ENCODE measurements at places on chromosomes 7 and 10.

GRCh38 chr7:154743206-154743605 lies 259.7 kb downstream of the PAXIP1 start:
- DNase-seq = no peak

DNA sequence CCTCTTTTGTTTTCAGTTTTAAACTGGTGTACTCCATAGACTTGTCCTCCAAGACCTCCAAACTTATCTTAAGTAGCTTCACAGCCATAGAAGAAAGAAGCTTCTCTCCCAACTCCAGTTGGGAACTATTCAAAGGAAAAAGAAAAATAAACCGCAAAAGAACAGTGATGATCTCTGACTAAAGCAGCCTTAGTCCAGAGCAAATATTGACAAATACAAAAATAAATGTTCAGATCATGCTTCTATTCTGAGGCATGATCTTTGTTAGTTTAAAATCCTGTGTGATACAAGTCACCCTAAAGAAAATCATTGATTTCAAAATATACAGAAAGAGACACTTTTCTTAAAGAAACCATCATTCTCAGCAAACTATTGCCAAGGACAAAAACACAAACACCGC lies 373.0 kb upstream of the SMIM30 start:
- DNase-seq = no peak

DNA sequence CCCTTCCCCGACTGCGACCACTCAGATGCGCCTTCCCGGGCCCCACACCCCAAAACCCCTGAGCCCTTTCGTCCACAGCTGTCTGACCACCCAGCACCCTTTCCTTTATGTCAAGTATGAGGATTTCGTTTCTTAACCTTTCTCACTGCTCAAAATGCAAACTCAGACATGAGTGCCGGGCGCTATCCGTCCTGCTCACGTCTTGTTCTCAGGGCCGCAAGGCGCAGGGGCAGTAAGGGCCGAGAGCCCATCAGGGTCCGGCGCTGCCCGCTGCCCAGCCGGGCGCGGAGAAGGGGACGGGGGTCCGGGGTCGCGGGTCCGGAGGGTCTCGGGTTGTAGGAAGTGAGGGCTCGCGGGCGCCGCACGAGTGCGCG lies 670 bp upstream of the RBM33 start:
- no peak for DNase-seq

DNA sequence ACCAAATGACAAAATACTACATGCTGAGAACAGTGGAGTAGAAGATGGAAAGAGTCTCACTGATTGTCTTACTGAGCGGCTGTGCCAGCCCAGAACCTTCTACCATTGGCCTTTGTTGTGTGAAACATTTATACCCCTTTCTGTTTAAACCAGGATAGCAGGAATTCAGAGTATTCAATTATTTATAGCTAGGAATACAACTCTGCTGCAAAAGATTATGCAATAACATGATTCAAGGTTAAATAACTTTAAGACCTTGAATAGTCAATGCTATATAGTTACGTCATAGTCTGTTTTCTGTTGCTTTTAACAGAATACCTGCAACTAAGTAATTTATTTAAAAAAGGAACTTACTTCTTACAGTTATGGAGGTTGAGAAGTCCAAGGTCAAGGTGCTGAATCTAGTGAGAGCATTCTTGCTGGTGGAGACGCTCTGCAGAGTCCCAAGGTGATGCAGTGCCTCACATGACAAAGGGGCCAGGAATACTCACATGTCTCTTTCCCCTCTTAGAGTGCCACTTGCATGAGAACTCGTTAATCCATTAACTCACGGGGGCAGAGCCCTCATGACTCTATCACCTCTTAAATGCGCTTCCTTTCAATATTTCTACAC lies 371.8 kb downstream of the MDFIC start:
- no peak for DNase-seq

GRCh38 chr10:75280236-75280635 lies 44.5 kb upstream of the COMTD1 start:
- DNase-seq = no peak

DNA sequence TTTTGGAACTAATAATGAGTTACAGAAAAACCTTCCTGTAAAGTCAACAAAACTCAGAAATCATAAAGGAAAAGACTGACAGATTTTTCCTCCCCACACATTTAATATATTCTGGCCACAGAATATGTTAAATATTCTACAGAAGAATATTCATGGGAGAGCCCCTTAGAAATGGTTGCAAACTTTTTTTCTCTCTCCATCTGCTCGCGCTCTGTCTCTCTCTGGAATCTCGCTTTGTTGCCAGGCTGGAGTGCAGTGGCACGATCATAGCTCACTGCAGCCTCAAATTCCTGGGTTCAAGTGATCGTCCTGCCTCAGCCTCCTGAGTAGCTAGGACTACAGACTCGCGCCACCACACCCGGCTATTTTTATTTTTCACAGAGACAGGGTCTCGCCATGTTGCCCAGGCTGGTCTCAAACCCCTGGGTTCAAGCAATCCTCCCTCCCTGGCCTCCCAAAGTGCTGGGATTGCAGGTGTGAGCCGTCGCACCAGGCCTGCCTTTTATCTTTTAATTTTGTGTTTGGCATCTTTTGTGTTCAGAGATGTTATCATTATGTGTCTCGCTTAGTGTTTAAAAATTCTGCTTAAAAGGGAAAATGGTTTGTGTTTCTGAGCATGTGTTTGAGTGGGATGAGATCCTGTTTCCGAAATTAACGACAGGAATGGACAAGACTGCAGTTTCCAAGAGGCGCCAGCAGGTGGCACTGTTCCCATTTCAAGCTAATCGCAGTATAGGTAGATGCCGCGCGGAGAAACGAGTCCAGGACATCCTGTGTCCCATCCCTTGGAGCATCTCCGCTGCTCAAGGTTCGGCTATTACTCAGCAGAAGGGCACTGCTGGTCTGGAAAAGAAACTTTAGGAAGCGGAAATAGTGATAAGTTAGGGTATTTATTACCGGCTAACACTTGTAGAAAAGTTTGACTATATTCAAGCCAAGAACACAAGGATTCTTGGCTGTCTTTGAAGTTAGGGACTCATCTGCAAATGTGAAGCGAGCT lies 23.1 kb upstream of the ST7 start:
- DNase-seq = peak; percentile 85
